T-helper 17 cell (primary cell): ENCODE measurements at places on chromosomes 11 and 22. TPM values are rescaled to one million over a fixed set of nuclear protein-coding genes. Genes with fewer than 3 reads are reported as not detected.
A peak's percentile ranks its signal among the peaks of the same experiment; 100 is the strongest.

Gene SLC5A4
- total RNA-seq, result not detected

Gene NFAM1
- total RNA-seq, result 0.55 TPM

Gene SUN2
- 485 TPM for total RNA-seq

Gene LPXN
- total RNA-seq, result 92.8 TPM

Gene PTPN5
- not detected for total RNA-seq

Gene MYBPC3
- total RNA-seq, result not detected

Gene ZC3H12C
- total RNA-seq, result 0.15 TPM

Gene TNRC6B
- 128 TPM for total RNA-seq

- DNase-seq, result no peak
These were observed 40.4 kb downstream of the PISD start for GRCh38 chr22:31621507-31622124.

DNA sequence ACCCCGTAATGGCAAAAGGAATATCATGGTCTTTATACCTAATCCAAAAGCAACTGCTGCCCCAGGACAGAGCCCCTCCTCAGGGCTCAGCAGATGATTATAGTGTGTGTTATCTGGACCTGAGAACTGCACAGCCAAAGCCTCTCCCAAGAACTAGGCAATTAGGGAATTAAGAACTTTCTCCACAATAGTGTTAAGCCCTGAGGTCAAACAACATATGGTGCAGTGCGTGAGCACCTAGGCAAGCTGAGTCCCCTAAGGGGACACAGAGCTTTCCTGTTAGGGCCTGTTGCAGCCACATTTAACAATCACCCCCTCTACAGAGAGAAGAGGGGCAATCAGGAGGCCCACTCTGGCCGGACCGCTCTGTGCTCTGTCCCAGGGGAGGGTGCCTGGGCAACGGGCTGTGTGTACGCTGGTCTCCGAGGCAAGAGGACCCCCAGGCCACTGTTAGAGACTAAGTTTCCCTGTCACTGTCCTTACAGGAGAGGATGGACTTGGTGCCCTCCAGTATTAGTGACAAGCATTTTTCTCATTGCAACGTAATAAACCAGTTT is 1.4 kb upstream of the KCNJ5 start:
- no peak for DNase-seq

DNA sequence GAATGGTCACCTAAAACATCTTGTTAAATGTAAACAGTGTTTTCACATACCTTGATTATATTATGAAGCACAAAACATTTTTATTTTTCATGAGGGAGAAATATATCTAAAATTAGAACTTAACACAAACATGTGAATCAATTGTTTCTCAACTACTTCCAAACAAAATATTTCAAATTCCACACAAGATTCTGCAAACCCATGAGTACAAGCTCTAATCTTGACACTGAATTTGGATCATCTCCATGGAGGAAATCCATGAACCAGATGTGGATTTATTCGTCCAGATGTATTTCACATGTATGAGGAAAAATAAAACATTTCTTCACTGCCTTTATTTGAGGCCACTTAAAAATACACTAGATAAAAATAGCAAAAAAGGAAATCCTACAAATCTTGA is 184.2 kb downstream of the SBF2 start:
- no peak for DNase-seq

DNA sequence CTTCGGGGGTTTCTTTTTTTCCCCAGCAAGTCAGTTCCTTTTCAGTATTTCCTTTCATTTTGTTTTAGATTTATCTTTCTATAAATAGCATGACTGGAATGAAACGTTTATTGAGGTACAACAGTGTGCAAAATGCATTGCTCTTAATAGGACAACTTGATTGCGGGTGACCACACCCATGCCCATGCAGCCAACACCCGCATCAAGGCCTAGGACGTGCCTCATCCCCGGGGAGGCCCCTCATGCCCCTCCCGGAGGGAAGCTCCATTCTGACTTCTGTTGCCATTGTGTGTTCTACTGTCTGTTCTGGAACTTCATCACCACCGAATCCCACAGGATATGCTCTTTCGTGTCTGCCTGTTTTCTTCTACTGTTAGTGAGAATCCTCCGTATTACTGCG is 82.2 kb downstream of the RPS6KA4 start:
- DNase-seq, result no peak

- DNase-seq, result no peak
These were observed 36.8 kb downstream of the CELF1 start for GRCh38 chr11:47516155-47516554.

DNA sequence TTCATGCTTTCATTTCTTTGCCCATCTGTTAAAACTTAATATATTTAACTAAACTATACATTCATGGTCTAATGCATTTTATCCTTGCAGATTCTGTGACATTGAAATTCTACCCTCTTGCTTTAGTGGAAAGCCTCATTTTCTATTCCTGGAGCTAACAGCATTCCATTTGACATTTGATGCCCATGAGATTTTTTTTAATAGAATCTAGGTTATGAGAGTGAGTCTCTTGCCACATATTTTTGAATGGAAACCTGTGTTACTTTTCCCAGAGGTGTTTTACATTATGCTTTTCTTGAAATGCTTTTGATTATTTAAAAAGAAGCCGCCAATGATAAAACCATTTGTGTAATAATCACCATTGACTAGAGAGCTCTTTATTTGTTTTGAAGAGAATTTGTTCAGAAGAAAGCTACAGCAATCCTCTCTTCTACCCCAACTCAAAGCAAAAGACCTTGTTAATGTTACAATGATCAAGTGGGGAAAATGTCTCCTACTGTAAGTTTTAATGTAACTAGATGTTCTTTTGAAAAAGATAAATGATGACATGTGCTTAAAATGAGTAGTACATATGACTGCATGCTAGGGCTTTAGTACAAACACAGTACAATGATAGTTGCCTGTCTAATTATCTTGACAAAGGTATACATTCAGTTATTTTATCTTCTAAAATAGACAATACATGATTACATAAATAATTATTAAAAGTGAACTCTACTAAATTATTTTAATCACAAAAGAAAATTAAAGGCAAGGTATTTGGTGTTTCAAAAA is 67.3 kb downstream of the GAS2 start:
- DNase-seq, result no peak

- DNase-seq, result no peak
These were observed 4.2 kb upstream of the OSM start for GRCh38 chr22:30270832-30271231.

DNA sequence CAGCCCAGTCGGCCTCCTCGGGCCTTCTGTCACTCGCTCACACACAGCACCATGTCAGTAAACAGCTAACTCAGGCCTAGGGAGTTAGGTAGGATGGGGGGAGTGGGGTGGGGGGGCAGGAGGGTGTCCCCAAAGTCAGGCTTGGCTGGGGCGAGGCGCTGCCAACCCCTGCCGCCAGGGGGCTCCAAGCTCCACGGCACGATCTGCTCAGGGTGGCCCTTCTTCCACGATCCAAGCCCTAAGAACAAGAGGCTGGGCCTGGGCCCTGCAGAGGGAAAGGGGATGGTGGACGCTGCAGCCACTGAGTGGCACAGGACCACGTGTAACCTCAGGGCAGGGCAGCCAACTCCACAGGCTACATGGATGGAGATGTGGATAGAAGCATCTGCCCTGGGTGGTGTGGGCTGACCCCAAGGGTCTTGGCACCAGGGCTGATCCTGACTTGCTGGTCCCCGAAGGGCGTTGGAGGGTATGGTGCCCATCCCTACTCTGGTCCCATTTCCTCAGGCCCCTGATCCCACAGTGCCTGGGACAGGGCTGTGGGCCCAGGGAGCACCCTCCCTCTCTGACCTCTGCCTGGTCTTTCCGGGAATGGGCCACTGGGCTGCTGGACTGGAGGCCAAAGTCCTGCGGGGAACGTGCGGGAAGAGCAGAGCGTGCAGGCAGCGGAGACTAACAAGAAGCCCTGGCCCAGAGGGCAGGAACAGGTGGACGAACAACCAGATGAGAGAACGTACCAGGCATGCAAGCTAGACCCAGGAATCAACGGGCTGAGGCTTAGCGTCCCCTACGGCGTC is 29.1 kb upstream of the TXNRD2 start:
- peak; percentile 82 for DNase-seq

- peak; percentile 21 for DNase-seq
These were observed at the start of gene ELMOD1 for GRCh38 chr11:107590460-107591377. TSS of gene ELMOD1 (plus strand) at chr11:107591147. CDS start at chr11:107618190, 27,043 bp downstream.

DNA sequence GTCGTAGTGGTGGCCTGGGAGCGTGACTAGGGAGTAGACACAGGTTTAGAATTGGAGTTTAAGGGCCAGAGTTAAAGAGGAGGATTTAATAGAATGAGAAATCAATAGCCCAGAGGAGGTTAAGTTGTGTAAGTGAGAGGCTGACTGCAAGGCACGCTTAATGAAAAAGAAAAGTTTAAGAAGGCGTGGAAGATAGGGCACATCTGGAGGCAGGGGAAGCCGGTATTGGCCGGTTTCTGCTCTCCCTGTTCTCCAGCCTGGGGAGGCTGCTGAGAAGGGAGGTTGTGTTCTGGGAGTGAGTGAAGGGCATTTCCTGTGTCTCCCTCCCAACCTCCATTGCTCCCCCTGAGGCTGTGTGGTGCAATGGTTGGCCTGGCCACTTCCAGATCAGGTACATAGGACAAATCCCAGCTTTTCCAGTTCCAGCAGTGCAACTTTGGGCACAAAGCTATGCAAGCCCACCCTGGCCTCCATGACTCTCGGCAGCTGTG is 6.3 kb downstream of the GRIK4 start:
- no peak for DNase-seq

- no peak for DNase-seq
These were observed 398.6 kb upstream of the DDI1 start for GRCh38 chr11:103637831-103638230.

GRCh38 chr11:89490981-89491690 is at the start of gene NOX4:
TSS of gene NOX4 (minus strand) at chr11:89491375. CDS start at chr11:89491246, 129 bp downstream.
- no peak for DNase-seq

GRCh38 chr22:26709617-26710390 is 52.4 kb downstream of the MIAT start:
- no peak for DNase-seq

GRCh38 chr11:110713449-110713776 is 1.2 kb upstream of the ARHGAP20 start:
- no peak for DNase-seq

GRCh38 chr22:48306785-48307510 is 1520.7 kb downstream of the BRD1 start:
- DNase-seq, result no peak

DNA sequence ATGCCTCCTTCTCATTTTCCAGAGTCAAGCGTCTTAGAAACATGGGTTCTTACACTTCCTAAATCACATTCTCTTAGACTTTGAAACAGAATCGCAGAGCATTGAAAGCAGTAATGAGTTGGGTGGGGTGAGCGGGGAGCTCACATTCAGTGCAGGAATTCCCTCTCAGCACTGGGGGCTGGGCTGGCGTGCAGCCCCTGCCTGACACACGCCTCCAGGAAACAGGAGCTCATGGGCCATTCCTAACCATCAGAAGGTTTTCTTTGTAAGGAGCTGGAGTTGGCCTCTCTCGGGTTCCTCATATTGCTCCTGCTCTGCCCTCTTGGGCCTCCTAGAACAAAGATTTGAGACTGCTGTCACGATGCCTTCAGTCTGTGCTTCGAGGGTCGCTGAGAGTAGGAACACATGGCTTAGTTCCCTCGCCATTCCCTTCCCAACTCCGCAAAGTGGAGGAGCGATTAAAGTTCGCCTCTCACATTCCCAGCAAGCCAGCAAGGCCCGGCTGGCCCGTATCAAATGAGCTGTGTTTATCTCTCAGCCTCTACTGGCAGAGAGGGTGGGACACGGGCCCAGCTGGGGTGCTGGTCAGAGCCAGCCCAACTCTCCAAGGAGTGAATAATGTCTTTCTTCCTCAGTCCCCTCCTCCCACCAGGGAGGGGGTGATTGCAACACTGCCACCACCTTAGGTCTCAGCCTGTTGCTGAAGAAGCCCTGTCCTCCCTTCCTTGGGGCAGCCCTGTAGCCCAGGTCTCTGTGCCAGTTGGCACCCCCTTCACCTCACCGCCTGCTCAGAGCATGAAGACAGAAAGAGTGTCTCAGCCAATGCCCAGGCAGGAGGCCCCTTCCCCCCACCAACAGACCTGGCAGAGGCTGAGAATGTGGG is 10.4 kb downstream of the CHRDL2 start:
- DNase-seq, result no peak

GRCh38 chr11:5509803-5510202 is at the start of gene UBQLN3:
TSS of gene UBQLN3 (minus strand) at chr11:5509957. CDS start at chr11:5509558, 399 bp downstream.
- DNase-seq, result no peak

- no peak for DNase-seq
These were observed at the start of gene PANX2 for GRCh38 chr22:50170453-50171318. TSS of gene PANX2 (plus strand) at chr22:50170731. CDS start at chr22:50170731, 0 bp downstream.

- peak; percentile 31 for DNase-seq
These were observed 19.8 kb upstream of the GNB1L start for GRCh38 chr22:19874307-19875060.

DNA sequence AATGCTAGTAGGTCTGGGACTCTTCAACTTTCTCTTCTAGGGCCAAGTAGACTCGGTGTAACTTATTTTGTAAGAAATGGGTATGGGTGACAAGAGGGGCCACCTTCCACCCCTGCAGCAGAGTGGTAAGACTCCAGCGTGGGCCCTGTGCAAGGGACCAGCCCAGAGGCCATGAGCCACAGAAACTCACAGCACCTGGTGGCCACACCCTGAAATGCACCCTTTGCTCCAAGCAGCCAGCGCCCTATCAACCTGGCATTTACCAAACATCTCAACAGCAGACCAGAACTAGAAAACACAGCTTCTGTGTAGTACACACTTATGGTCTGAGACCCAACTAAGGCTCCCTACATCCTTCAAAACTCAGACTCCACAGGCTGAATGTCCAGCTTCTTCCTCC is 5.7 kb downstream of the CDCA5 start:
- DNase-seq, result peak; percentile 66

DNA sequence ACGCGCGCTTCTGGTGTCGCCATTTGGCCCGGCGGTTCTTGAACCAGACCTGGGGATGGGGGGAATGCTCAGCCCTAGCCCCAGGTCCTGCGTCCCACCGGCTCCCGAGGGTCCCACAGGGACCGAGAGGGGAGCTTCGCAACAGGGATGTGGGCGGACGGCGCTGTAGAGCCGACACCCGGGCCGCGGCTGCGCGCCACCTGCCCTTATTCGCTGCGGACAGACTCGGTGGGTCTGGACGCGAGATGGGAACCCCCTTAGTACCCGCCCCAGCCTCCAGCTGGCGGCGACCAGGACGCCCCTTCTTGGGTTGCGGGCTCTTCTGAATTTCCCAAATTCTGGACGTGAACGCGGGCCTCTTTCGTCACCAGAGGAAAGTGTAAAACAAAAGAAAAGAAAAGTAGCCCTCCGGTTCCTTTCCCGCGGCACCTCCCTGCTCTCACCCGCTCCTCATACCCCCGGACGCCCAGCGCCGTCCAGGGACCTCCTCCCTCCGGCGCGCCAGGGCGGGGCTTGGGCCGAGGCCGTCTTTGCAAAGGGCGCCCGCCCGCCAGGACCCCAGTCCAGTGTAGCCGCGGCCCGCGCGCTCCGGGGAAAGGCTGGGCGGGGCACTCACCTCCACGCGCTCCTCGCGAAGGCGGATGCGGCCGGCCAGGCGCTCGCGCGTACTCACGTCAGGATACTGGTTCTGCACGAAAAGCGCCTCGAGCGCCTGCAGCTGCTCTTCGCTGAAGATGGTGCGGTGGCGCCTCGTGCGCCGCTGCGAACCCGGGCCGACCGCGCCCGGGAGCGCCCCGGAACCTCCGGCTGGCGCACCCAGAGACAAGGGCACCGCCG is 827 bp downstream of the GSC2 start:
- DNase-seq, result no peak

- DNase-seq, result no peak
These were observed 9.0 kb upstream of the SCGB1A1 start for GRCh38 chr11:62409831-62410230.
